Skin of body (tissue), 3 donors: ENCODE measurements at places on chromosomes 12 and 14. TPM values are rescaled to one million over a fixed set of nuclear protein-coding genes. Genes with fewer than 3 reads are reported as not detected.

KRT80 gene
- 39.5 TPM for total RNA-seq

SAMD15 gene
- 0.79 TPM for total RNA-seq

MSI1 gene
- 0.99 TPM for total RNA-seq

RD3L gene
- not detected for total RNA-seq
